ENCODE measurements at places on chromosomes 12 and 14.

DNA sequence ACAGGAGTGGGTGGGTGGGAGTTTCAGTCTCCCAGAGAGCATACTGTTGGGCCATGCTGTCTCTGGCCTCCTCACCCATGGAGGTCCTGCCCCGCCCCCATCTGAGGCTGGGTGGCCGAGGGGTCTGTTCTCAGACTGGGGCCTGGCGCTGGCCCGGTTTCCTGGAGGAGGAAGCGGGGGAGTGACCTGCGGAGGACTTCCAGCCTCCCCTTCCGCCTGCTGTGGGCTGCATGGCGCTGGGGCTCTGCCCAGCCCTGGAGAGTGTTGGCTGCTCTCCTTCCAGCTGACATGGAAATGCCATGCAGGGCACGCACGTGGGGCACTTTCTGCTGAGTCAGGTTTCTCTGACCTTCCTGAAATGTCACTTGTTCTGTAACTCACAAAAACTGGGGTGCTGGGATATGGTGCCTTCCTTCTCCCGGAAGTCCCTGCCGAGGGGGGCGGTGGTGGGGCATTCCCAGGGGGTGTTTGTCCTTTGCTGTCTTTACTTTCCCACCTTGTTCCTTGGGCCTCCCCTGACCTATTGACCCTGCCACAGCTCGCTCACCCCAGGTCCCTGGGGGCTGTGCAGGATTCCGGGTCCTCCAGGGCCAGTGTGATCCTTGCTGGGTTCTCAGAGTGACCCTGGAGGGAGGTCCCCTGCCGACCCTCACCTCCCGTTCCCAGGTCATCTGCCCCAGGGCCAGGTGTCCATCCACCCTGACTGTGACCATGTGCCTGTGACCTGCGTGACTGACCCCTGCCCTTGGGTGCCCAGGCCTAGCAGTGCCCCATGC is 23.6 kb downstream of the PACS2 start:
- no peak for DNase-seq

GRCh38 chr14:101828046-101828445 is 66.5 kb downstream of the PPP2R5C start:
- no peak for DNase-seq

DNA sequence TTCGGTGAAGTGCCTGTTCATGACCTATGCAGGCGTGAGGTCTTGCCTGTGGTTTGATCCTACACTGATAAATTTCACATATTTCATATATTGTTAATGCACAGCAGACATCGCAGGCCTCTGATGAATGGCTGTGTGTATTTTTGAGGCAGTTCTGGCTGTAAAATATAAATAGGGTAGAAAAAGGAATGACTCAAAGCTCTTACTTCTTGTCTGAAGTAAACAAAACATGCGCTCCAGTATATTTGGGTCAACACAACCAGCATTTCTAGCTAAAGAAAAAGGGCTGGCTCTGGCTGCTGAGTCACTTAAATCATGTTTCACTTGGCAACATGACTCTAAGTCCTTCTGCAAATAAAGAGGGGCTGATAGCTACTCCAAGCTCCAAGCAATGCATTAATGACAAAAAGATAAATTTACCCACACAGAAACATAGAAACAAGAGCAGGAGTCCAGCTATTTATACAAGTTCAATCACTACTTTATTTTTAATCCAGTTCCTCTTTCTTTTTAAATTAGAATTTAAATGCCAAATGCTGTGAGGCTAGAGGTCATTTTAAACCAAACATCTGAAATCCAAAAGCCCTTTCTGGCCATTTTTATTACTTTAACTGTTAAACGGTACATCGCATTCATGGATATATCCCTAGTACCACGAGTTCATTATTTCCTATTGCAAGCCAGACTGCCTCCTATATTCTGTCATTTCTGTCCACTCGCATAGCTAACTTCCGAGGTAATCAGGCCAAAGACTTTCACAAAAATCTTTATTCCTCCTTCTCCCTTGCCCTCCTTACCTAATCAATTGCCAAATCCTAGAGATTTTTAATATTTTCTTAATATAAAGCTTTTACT is 54.3 kb upstream of the TMCC3 start:
- DNase-seq: no peak

GRCh38 chr12:51905471-51906429 is 1.6 kb upstream of the ACVRL1 start:
- DNase-seq: no peak

DNA sequence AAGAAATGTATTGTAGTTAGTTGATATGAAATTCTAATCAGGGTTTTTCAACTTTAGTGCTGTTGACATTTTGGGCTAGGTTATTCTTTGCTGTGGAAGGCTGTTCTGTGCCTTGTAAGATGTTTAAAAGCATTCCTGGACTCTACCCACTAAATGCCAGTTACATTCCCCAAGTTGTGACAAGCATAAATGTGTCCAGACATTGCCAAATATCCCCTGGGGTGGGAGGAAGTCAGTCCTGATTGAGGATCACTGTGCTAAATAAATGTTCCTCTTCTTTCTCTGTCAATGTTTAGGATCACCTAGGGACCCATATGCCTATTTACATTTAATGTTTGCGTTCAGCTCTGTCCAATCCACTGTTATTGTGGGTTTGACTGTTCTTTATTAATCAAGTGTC is 268.3 kb downstream of the TMTC2 start:
- DNase-seq: no peak

GRCh38 chr12:20963762-20964161 is 153.3 kb downstream of the SLCO1B3 start:
- no peak for DNase-seq

DNA sequence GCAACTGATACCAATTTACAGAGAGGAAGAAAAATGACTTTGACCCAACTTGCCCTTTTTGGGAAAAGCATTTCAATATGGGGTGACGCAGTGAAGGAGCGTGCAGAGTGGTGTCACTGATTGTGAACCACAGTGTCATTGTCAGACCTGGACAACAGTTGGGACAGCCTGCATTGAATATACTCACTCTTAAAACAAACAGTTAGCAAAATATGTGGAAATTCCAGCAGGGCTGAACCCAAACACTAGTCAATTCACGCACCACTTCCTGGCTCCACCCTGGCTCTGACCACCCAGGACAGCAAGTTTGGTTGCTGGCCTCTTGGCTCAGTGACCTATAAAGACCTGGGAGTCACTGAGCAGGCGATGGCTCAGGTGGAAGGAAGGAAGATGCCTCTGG is 61.3 kb downstream of the NOS1 start:
- no peak for DNase-seq

GRCh38 chr12:130764073-130764472 is 48.0 kb upstream of the RIMBP2 start:
- no peak for DNase-seq
